Iris pigment epithelial cell (primary cell): ENCODE measurements at places on chromosomes 5 and 9.
A peak's percentile ranks its signal among the peaks of the same experiment; 100 is the strongest.

DNA sequence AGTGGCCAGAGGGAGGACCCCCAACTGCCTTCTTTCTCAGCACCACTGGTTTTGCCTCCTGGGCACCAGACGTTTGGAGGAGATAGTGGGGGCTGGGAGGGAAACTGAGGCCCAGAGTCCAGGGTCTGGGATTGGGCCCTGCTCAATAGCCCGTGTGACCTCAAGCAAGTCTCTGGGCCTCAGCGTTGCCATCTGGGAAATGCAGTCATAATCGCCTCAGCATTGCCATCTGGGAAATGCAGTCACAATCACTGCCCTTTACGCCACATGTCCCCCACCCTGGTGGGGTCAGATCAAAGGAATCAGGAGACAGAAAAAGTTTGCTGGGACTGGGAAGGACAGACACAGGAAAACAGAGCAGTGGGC, 1.6 kb downstream of the SH2D3C start:
- no peak for DNase-seq

- no peak for DNase-seq
Observed at GRCh38 chr5:3590161-3590966, 5.3 kb upstream of the IRX1 start.

DNA sequence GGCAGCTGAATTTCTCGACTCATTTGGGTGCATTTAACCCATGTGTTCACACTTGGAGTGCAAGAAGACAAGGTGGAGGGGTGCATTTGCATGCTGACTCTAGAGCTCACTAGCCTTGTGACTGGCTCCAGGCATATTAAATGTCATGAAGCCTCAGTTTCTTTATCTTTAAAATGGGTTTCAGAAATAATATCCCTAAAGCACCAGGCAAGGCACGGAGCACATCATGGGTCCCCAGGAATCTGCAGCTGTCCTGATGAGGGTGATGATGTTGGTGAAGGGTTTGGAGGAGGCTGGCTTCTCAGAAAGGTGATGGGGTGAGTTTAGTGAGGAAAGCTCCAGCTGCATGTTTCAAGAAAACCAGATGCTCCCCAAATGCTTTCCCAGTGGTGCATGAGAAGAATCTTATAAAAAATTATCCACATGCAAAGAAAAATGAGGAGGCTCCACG, 14.8 kb downstream of the STC2 start:
- no peak for DNase-seq

DNA sequence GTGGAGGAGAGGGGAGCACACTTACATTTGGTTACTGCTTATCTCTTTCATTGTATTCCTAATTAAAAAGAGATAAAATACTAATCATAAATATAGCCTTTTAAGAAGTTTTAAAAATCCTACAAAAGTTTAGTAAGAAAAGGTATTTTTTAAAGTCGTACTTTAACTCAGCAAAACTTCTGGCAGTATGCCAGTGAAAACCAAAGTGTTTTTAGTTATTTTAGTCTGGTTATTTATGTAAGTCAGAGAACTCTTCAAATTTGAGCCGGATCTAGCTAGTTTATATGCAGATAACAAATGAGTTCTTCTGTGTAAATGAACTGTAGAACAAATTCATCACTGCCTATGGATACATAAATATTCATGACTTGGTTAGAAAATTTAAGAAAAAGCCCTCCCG, 36.5 kb upstream of the ANKDD1B start:
- DNase-seq = peak; percentile 50

GRCh38 chr5:132608107-132608506, 49.9 kb upstream of the IL13 start:
- DNase-seq = no peak

DNA sequence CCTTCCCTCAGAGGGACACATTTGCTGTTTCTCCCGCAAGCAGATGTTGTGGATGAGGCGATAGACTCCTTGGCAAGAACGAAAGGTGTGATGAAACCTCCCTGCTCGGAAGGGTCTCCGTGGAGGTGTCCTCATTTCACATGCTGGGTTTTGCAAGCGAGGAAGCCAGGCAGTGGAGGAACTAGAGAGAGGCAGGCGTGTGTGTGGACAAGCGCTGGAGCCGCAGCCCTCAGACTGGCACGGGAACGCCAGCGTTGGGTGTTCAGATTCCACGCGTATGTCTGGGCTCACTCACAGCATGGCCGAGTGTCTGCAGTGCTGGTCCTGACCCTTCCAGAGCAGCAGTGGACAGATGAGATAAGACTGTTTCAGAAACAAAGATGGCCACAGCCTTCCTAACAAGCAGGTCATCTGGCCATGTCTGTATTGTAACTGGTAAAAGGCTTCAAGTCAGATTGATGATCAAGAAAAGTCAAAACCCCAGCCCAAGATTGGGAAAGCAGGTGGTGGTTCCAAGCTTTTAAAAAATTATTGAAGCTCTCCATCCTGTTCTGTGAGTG, 35.0 kb upstream of the NCS1 start:
- no peak for DNase-seq

GRCh38 chr5:178356431-178356872, 123.8 kb upstream of the PHYKPL start:
- DNase-seq = no peak

DNA sequence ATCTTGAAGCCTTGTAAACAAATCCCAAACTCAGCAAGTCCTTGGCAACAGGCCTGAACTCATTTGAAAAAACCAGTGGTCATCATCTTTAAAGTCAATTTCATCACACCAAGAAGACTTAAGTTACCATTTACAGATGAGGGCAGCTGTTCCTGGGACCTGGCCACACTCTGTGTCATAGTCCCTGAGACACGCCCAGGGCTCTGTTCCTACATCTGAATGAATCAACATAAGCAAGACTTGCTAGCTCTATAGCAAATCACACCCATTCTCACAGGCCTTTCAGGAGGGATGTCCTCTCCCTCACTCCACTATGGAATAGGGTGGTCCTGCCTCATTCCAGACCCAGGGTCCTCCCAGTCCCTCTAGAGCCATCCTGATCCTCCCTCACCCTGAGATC, 142.8 kb downstream of the NSG2 start:
- no peak for DNase-seq

DNA sequence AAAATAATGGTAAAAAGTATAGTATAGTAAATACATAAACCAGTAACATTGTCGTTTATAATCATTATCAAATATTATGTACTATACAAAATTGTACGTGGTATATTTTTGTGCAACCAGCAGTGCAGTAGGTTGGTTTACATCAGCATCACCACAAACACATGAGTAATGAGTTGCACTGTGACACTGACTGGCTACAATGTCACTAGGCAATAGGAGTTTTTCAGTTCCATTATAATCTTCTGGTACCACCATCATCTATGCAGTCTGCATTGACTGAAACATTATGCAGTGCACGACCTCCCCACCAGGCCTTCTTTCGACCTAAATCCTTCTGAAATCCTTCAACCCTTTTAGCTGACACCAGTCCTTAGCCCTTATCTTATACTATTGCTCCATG, 105.8 kb downstream of the SREK1 start:
- no peak for DNase-seq

GRCh38 chr5:172616730-172617129, 24.3 kb upstream of the NEURL1B start:
- DNase-seq = peak; percentile 11

DNA sequence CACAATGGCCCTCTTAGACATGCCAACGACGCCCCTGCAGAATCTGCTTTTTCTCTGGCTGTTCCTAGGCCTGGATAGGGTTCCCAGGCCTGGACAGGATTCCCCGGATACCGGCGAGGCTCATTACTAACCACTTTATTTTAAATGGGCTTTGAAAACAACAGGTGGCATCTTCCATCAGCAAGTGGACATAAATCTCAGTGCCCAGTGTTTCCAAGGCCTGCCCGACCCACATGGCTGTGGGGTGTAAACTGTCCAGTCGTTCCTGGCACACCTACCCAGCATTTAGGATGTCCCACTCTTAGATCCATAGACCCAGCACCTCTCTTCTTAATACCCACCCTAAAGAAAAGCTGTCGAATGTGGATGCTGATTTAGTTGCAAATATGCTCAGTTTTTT, 896 bp downstream of the CMBL start:
- no peak for DNase-seq

DNA sequence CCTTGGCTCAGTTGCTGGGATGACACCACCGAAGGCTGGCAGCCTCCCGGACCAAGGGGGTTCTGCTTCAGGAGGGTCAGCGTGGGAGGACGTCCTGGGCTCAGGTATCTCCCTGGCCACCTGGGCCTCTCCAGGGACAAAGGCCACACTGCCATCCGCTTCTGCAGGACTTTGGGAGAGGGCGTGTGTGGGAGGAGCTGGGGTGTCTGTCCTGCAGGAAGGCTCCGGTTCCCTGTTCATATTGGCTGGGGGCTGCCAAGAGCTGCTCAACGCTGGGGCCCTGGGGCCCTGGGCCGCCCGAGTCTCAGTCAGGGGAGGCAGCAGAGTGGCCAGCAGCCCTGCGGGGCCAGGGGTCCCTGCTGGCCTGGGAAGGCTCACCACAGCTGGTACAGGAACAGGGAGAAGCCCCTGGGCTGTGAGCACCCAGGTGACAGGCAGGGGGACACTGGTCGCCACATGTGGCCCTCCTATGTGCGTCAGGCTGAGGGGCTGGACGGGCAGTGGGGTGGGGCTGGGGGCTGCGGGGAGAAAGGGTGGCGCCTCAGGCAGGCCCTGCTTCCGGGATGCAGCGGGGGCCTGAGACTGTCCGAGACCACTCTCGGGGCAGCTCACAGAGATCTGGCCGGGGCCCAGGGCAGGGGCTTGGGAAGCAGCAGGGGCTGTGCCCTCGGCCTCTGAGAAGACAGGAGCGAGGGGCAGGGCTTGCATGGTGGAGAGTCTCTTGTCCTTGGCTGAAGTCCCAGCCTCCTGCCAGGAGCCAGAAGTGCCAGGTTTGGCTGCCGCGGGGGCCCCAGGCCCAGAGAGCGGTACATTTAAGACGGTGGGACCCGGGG, 4.9 kb upstream of the CARD9 start:
- DNase-seq = no peak

DNA sequence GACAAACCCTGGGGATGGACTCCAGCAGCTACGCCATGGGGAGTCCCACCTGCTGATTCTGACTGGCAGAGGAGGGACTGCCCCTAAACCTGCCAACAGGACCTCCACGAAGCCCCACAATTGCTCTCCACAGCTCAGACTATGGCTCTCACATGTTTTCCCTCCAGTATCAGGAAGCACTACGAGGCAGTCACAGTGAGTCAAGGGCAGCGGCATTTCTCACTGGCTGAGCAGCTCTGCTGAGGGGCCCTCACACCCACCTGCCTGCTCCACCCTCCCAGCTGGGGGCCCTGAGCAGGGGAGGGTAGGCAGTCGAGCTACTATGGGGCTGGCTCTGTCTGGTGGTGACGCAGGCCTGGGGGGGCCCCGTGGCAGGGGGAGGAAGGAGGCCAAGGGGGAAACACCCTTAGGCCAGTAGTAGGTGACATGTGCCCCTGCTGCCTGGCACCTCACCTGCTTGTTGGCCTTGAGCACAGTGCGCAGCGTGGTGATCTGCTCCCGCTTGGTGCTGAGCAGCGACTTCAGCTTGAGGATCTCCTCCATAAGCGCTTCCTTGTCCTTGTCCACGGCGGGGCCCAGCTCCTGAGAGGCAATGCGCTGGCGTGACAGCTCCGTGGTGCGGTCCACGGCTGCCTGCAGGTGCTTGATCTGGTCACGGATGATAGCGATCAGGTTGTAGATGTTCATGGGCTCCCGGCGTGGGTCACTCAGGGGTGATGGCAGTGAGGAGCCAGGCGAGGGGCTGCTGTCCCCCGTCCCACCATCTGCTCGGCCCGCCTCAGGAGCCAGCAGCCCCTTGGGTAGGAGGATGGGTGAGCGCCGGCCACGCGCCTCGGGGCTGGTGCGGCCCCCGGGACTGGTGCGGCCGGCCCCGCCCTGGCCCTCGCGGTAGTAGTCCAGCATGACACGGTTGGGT, 46.3 kb downstream of the BICD2 start:
- DNase-seq = no peak

DNA sequence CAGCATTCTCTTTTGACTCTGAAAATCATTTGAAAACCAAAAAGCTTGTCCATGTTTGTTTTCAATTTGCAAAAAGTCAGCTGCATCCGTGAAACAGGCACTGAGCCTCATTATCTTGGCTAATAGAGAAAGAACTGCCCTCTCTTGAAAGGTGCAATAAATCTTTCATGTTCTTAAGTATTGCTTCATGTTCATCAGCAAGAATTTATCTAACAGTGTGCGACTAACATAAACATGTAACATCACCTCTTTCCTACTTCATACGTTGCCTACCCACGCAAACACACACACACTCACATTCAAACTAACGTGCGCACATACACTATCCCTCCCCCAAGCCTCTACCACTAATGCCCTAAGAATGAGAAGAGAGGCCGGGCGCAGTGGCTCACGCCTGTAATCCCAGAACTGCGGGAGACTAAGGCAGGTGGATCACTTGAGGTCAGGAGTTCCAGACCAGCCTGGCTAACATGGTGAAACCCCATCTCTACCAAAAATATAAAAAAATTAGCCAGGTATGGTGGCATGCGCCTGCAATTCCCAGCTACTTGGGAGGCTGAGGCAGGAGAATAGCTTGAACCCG, 629.7 kb upstream of the ZNF608 start:
- DNase-seq = no peak

- peak; percentile 34 for DNase-seq
Observed at GRCh38 chr5:80141147-80141671, 106.1 kb downstream of the THBS4 start.

- peak; percentile 10 for DNase-seq
Observed at GRCh38 chr9:129701549-129701948, 36.1 kb downstream of the PRRX2 start.

- no peak for DNase-seq
Observed at GRCh38 chr9:70352802-70353201, 61.7 kb downstream of the KLF9 start.

DNA sequence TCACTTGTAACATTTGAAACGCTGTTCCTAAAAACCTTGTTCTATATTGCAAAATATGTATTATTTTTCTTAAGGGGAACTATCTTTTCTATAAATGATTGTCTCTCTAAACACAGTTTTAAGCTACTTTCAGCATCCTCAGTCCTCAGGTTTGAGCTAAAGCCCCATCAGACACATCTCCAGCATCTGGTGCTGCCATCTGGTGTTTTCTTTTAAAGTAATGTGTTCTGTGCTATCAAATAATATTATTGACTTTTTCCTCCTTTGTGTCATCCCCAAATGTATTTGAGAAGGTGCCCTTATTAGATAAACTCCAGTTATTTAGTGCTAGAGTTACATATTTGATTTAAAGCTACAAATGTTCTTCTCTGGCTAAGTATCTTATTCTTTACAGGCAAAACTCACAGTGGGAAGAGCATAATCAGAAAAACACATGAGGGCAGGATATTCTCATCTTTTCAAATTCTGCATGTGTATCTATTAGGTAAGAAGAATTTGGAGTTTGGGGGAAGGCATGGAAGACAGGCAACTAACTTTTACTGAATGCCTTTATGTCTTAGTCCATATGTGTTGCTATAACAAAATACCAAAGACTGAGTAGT, 27.5 kb downstream of the ZNF474 start:
- DNase-seq = peak; percentile 80

GRCh38 chr9:12272471-12273120, 420.6 kb upstream of the TYRP1 start:
- DNase-seq = no peak

DNA sequence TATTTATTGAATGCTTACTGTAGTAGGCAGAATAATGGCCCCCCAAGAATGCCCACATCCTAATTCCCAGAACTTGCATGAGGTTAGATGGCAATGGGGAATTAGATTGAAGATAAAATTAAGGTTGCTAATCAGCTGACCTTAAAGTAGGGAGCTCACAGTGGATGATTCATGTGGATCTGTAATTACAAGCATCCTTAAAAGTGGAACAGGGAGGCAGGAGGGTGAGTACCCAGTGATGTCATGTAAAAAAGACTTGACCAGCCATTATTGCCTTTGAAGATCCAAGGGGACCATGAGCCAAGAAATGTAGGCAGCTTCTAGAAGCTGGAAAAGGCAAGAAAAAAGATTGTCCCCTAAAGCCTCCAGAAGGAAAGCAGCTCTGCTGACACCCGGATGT, 71.4 kb downstream of the GABBR2 start:
- no peak for DNase-seq
